ENCODE measurements at places on chromosomes 6 and 20.

DNA sequence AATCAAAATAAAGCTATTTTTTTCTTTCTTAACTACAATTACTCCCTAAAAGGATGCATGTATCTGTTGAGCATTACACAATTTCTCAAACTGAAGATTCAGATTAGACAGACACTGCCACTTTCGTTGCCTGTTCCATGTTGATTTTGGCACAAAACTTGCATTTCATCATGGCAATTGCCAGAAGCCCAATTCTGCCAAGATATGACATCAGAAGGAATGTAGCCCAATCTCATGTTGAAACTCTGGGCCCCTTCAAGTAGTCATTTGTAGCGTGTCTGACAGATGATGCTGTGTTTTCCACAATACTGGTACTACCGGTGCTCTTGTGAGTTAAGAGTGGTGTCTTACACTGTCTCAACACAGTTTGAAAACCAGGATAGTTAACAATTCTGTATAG is 705.4 kb downstream of the PTPRT start:
- DNase-seq, result no peak

DNA sequence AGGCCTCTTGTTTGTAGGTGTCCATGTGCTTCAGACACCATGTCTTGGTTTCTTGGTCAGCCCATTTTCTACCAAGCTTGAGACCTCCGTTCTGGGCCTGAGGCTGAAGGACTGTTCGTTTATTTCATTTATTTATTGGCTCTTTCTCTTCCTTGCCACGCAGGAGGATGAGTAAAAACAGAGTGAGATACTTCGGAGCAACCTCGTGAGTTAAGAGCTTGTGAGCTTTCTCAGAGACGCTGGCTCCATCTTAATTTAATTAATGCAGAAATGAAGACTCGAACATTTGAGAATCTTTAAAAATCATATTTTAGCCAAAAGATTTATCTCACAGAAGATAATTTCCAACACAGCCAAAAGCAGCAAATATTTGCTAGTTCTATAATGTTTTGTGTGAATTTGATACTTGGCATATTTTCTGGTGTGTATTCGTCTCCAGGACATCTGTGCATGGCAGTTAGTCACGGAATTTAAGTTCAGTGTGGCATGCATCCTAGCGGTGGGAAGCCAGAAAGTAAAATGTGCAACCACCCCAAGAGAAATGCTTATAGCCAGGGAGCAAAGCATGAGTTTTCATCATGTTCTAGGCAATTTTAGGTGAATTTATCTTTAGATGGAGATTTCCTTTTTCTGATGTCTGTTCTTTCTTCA is 76.0 kb downstream of the THBS2 start:
- DNase-seq, result no peak

- DNase-seq, result no peak
These were observed 308.1 kb downstream of the FOXC1 start for GRCh38 chr6:1917626-1918371.

- no peak for DNase-seq
These were observed 10.7 kb downstream of the TXNDC5 start for GRCh38 chr6:7899889-7900213.

DNA sequence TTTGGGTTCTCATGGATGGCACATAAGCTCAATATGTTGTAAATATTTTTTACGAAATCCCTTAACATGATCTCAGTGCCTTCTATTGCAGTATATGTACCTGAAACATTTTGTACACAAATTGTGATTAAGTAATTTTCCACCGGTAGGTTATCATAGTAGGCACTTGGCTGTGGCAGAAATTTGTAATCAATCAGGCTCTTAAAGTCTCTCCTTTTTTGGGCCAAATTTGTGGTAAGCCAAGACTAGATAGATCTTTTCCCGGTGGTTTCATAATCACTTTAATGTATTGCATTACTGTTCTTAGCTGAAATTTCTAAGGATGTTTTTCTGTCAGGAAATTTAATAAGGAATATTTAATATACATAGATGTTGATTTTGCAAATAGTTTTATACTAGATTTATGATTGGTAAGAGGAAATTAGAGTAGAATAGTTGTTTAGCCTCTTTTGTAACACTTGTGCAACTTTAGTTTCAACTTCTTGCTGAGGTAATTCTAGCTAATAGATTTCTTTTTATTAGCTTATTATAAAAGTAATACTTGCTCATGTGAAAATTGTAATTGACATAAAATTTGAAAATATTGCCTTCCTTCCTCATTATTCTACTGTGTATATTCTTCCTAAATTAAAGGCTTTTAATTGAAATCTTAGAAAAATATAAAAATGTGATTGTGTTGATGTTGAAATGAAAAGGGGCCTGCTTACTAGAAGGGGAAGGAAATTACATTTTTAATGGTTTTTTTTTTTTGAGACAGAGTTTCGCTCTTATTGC is 3.2 kb downstream of the PCMT1 start:
- no peak for DNase-seq

DNA sequence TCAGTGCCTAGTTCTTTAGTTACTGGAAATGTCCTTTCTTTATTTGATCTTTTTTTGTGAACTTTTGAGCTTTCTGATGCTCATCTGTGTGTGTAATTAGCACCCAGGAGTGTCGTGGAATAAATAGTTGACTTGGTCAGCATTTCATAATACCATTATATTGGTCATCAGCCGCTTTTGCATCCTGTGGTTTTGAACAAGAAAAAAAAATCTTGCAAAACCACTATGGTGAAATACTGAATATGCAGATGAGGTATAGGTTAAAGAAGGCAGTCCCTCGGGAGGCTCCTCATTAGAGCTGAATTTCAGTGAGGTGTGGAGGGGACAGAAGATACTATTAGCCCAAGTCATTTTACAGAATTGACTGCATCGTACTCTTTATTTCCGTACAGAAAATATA is 90.1 kb downstream of the FOXO3 start:
- DNase-seq, result no peak

GRCh38 chr6:2962004-2962403 is 9.4 kb downstream of the SERPINB6 start:
- DNase-seq, result no peak

DNA sequence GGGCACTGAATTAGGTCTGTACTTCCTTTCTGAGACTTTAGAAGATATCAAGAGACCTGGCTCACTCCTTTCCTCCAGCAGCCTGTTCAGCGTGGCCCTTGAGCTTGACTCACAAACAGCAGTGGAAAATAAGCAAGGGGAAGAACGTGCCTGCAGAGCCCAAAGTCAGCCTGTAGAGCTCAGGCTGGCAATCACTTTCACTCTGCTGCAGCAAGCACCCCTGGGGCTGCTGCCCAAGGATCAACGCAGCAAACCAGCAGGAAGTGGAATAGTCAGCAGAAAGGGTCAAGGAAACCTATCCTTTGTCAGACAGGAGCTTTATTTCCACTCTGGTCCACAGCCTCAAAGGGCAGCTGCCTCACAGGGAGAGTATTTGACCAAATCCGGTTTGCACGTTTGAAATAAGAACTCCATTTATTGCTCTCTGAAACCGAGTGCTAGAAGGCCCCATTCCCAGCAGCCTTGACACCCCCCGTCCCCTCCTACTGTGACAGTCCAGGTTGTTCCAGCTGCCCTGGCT is 77.4 kb downstream of the PRDM1 start:
- DNase-seq, result peak; percentile 42
